ENCODE measurements at places on chromosomes 2 and 18.

GRCh38 chr2:51778806-51779205 lies 746.9 kb upstream of the NRXN1 start:
- no peak for DNase-seq

DNA sequence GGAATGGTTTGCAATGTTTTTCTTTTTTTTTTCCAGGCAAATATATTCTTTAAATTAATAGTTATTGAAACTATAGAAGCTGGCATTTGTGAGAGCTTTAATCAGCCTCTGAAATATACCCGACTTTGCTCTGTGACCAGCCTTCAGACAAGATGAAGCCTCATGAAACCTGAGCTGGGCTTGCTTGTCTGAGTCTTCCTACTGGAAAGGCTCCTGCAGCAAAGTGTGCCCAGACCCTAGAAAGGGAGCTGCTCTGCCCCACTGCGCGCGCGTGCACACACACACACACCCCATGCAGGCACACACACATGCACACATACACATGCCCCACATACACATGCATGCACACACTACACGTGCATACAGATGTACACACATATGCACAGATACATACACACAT lies 203.3 kb upstream of the NT5C1B start:
- DNase-seq = no peak

DNA sequence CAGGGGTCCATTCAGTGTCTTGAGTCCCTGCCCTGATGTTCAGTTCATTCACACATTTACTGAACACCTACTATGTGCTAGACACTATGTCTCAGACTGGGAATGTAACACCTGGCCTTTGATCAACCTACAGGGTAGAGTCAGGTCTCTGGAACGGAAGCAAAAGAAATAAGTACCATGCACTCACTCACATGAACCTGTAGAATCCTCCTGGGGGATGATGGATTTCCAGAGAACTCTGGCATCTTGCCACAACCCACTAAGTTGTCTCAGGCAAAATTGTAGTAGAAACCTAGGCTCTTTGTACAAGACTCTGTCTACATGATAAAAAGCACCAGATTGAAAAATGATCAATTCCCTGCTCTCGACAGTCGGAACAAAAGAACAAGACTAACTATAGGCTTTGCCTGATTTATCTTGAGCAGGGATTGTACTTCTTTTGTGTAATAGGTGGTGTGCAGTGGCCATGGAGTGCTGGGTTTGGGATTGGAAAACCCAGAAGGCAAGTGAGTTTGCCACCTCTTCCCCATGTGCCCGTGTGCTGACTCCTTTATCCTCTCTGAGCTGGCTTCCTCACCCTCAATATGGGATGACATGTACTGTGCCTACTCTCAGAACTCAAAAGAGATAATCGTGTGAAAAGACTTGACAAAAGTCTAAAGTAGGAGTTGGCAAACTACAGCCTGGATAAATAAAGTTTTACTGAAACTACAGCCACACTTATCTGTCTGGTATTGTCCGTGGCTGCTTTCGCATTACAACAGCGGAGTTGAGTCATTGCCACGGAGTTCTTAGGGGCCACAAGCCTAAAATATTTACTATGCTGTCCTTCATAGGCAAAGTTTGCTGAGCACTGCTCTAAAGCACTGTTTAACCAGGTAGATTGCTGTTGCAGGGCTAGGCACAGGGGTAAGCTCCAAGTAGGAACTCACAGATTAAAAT lies 4.4 kb downstream of the CAPN14 start:
- no peak for DNase-seq

GRCh38 chr2:71788186-71788525 lies 334.8 kb downstream of the DYSF start:
- DNase-seq = no peak

DNA sequence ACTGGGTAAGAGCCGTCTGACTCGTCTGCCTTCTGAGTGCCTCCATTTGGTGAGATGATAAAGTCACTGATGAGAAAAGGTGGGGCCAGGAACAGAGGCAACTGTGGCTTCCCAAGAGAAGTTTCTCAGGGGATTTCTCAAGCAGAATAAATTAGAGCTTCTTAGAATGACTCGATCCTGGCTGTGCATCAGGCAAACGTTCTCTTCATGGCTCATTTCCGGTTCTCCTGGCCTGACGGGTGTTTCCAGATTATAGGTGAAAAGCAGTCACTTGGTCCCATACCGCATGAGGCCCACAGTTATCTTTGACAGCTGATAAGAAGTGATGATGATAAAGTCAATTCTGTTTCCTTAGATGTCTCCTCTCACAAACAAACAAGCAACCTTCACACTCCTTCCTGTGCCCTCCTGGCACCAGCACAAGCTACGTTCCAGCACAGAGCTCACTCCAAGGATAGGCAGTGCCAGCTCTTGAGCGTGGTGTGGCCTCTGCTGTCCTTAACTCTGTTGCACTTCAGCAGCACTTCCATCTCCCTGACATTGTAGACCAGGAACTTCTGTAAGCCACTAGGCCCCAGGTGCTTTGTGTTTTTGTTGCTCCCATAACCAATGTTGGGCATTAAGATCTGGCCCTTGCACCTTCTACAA lies 37.8 kb upstream of the KCNF1 start:
- no peak for DNase-seq

DNA sequence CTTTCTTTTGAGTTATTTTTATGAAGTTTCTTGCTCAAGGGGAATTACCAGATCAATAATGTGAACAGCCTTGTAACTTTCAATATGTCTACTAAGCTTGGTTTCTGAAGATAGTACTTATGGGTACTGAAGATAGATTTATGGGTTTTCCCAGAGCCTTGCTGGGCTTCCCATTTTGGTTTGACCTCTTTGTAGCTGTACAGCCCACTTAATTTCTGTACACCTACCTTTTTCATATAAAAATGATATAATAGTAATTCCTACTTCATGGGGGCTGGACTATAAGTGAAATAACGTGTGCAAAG lies 22.2 kb downstream of the IL1R2 start:
- DNase-seq = no peak

GRCh38 chr2:36478999-36479398 lies 119.0 kb downstream of the FEZ2 start:
- no peak for DNase-seq

DNA sequence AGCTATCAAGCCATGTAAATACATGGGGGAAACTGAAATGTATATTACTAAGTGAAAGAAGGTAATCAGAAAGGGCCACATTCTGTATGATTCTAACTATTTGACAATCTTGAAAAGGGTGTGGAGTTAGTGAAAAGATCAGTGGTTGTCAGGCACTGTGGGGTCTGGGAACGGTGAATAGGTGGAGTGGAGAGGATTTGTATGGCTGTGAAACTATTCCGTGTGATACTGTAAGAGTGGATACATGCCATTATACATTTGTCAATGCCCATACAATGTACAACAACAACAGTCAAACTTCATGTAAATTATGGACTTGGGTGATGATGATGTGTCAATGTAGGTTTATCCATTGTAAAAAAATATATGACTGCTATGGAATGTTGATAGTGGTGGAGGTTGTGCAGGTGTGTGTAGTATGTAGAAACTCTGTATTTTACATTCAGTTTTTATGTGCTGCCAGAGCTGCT lies 1116.2 kb downstream of the SUCLG1 start:
- no peak for DNase-seq

DNA sequence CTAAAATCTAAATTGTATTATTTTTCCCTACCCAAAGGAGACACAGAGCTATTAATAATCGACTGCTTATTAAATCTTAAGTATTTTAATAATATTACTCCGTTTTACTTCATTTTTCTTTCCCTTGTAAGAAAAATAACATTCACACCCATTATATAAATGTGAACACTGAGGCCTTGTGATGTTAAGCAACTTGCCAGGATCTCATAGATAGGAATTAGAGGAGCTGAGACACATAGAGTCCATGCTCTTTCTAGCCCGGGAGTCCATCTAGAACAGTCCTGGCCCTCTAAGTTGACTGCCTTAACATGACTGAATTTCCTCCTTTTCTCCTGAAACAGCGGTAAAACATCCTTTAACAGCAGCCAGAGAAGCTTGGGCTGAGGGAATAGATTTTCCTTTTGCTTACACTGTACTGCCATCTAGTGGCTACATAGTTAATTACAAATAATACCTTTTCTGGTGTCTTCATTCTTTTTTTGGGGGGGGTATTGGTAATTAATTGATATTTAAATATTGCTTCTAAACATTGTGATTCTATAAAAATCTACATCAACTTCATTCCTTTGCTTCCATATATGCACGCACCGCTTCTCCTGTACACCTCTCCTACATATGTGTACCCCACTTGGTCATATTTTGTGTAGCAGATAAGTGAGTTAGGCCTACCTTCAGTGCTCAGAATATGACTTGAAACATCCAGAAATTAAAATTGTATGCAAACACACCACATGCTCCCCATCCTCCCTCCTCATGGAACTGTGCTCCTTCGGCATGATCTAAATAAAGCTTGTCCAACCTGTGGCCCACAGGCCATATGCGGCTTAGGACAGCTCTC lies 125.8 kb upstream of the HNMT start:
- DNase-seq = peak; percentile 47

DNA sequence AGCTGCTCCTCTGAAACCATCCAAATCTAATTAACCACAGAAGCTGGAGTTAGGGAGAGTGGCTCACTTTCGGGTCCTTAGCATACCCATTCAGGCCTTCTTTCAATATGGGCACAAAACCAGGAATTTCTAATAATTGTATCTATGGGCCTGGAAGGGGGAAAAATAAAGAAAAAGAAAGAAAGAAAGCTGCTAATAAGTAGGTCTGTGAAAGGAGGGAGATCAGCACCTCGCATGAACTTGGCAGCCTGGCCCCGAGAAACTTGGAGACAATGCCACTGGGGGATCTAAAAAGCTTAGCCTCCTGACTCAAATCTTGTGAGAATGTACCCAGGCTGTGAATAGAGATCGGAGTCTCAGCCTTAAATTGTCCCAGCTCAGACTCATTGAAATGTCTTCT lies 252.1 kb upstream of the SLC14A2 start:
- DNase-seq = no peak

- DNase-seq = no peak
Measured at GRCh38 chr2:235638541-235639427, 144.9 kb downstream of the AGAP1 start.

- DNase-seq = no peak
Measured at GRCh38 chr2:45396671-45397070, 214.4 kb downstream of the SRBD1 start.

DNA sequence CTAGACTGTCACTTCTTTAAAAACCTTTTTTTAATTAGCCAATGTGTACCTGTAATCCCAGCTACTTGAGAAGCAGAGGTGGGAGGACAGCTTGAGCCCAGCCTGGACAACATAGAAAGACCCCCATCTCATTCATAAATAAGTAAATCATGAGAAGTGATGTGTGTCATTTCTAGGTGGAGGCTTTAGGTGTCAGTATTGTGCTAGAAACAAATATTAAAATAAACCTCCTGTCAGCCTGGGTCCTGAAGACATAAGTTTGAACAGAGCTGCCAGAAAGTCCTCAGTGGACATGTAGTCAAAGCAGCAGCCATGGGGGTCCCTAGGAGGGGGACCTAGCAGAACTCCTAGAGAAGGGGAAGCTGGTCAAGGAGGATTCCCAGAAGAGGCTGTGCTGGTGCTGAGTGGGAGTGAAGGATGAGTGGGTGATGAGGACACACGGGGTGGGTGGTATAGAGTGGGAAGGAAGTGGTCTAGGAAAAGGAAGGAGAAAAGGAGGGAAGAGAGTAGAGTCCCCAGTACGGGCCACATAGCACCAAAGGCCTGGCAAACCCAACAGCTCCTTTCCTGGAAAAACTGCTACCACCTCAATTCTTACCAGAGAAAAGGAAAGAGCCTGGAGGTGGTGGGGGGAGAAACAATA lies 316.6 kb upstream of the NCKAP5 start:
- DNase-seq = no peak

- no peak for DNase-seq
Measured at GRCh38 chr2:239109928-239110545, 262.2 kb downstream of the TWIST2 start.

DNA sequence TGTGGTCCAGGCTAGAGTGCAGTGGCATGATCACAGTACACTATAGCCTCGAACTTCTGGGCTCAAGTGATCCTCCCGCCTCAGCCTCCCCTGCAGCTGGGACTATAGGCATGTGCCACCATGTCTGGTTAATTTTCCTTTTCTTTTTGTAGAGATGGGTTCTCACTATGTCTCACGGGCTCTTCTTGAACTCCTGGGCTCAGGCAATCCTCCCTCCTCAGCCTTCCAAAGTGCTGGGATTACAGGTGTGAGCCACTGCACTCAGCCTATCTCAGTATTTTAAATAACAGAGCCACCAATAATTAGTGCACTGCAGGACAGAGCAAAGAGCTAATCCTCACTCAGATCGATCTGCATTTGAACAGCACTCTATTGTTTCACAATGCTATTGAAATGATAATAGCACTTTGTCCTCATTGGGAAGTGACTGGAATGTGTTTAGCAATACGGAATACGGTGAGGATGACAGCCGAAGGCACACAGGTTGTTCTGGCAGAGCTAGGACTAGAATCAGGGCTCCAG lies 335.9 kb downstream of the DLGAP1 start:
- no peak for DNase-seq

GRCh38 chr2:72548081-72548764 lies 277.6 kb downstream of the EXOC6B start:
- no peak for DNase-seq

DNA sequence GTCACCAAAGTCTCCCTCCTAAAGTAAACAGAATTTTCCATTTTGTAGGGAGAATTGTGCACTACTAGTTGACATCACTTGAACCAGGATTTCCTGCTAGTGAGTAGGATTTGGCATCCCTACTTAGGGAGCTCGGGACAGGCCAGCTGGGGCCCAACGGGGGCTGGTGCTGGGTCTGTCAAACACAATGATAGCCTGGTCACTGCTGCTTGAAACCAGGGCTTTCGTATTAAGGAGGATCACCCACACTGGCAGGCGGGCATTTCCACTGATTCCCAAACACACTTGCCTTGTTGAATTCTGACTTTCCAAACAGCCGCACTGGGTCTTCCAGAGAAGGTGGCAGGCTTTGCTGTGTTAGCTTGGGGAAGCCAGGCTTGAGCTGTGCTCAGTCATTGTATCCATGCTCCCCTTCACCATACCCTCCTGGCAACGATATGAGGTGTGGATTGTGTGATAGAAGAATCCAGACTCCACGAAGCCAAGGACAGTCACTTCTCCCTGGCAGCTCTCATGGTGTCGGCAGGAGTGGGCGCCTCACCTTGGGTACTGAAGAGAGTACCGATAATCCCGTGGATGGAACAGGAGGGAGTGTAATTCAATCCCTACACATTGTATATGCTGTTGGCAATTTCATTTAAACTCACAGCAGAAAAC lies 7.5 kb downstream of the GDF7 start:
- DNase-seq = no peak

- DNase-seq = no peak
Measured at GRCh38 chr2:41965909-41966295, 81.9 kb upstream of the PKDCC start.

DNA sequence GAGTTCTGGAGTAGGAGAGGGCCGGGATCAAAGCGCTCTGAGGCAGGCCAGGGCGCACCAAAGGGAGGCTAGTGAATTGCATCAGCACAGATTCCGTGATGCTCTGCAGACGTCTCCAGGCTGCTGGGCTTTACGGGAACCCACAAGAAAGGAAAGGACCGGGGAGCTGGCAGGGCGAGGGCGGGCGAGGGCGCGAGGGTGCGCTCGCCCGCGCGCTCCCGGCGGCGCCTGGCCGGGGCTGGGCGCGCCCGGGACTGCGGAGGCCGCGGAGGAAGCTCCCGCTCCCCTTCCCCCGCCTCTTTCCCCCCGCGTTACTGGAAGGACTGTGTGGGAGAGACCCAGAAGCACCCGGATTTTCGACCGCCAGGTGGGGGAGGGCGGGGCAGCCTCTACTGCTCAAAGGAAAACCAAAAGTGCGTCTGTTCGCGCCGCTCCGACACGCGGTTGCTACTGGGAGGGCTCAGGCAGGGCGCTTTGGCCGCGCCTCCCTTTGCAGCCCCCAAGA lies 2.4 kb upstream of the FOSL2 start:
- DNase-seq = peak; percentile 65

All from NCI-H2081 (cell line).